Fibroblast of pulmonary artery (primary cell): ENCODE measurements at places on chromosomes 1 and 21.

DNA sequence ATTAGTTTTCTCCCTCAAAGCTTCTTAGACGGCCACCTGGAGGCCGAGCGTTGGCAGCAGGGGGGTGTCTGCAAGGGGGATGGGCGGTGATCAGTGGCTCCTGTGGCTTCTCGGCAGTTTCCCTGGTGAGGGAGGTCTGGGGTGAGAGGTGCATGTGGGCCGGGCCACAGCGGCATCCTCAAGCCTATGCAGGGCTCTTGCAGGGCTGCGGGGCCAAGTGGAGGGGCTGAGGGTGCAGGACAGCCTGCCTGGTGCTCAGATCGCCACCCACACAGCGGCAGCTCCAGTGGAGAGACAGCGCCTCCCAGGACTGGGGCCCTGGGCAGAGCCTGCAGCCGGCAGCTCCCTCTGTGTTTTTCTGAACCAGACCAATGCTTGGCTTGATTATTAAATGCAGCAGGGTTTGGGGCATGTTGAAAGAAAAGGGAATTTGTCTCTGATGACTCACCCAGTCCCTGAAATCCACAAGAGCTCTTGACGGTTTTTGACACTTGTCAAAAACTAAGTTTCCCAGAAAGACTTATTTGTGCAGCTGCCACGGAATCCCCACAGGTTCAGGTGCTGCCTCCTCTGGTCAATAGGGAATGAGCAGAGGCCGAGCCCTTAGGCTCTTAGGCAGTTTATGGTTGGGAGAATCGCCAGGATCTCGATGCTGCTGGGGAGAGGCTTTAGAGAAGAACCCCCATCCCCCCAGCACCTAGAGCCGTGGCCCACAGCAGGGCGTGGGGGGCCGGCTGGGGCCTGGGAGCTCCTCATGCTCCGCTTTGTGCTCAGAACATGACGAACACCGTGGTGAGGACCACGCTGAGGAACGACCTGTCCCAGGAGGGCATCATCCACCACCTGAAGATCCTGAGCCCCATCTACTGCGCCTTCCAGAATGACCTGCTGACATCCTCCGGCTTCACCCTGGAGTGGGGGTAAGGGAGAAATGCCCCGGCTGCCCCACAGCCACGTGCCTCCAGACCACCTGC is 54.7 kb downstream of the UMODL1 start:
- peak; percentile 43 for DNase-seq

DNA sequence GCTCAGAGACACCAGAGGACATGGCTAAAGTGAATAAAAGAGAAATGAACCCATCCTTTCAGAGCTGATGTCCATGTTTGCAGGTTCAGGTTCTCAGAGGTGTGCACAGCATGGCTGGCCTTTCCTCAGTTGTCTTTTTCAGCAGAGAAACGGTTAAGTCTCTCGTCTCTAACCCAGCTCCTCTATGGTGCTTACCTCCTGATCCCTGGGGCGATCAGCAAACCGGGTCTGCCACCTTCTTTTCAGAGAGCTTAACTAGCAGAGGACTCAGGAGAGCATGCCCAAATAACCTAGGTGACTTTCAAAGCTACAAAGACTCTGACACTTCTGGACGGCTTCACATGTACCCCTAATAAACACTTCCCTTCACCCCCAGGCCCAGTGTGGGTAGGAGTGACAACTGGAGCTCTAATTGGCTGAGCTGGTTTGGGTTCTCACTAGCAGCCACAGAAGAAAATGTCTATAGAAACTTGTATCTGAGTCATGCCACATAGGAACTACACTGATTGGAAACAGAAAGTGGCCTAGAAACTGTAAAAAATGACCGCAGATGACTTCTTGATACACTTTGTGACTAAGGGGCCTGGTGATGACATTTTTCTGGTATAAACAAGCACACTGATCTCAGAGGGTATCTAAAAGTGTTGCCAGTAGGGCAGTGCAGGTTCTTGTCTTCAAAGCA is at the start of gene AIM2:
AIM2 (minus strand) TSS at position 329 of the 682 bp plus-strand sequence. CDS start 3,267 bp downstream, outside the sequence.
- DNase-seq = no peak

GRCh38 chr1:113782406-113782805 is 23.1 kb upstream of the PHTF1 start:
- peak; percentile 11 for DNase-seq

DNA sequence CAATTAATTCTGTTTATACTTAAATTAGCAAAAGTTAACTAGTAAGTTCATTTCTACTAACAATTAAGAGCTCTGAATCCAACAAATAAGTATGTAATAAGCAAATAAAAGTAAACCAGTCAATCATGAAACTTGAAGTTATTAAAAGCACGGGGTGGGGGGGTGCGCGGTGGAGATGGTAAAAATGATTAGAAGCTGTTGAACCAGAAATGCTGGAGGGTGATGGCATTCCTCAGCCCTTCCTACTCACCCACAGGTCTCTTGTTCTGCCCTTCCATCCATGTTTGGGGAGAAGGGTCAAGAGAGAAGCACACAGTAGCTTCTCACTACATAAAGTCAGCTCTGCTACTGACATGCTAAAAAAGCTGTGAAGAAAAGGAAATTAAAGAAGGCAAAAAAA is 63.5 kb downstream of the AKT3 start:
- DNase-seq = no peak

GRCh38 chr1:41751804-41752513 is 166.8 kb downstream of the HIVEP3 start:
- peak; percentile 74 for DNase-seq

- no peak for DNase-seq
These were observed 34.1 kb downstream of the EGLN1 start for GRCh38 chr1:231387770-231388669.

GRCh38 chr1:156291226-156292061 is 4.0 kb downstream of the GLMP start:
- peak; percentile 77 for DNase-seq

GRCh38 chr21:14688412-14688811 is 142.3 kb upstream of the SAMSN1 start:
- no peak for DNase-seq

DNA sequence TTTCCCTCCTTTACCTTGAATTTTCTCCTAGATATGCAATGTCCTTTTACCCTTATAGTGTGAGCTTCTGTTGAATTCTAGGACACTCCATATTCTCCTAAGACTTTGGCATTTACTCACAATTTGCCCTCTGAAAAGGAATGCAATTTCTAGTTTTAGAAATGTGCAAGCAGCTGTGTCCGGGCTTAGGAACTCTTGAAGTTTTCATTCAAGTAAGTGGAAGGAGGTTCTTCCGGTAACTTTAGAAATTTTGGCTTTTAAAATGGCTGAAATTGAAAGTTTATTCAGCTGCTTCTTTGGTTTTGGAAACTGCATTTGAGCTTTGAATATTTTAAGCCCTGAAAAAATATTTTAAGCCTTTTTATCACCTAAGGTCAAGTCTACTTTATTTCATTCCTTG is 56.3 kb downstream of the DPH5 start:
- DNase-seq = no peak

- no peak for DNase-seq
These were observed 4.7 kb upstream of the TSNAX start for GRCh38 chr1:231523816-231524215.

GRCh38 chr1:154418062-154418921 is 13.1 kb downstream of the IL6R start:
- DNase-seq = peak; percentile 40

GRCh38 chr1:110136911-110137310 is 13.4 kb upstream of the SLC6A17 start:
- no peak for DNase-seq

GRCh38 chr21:31731056-31731856 is 662 bp downstream of the SCAF4 start:
- DNase-seq = peak; percentile 42

DNA sequence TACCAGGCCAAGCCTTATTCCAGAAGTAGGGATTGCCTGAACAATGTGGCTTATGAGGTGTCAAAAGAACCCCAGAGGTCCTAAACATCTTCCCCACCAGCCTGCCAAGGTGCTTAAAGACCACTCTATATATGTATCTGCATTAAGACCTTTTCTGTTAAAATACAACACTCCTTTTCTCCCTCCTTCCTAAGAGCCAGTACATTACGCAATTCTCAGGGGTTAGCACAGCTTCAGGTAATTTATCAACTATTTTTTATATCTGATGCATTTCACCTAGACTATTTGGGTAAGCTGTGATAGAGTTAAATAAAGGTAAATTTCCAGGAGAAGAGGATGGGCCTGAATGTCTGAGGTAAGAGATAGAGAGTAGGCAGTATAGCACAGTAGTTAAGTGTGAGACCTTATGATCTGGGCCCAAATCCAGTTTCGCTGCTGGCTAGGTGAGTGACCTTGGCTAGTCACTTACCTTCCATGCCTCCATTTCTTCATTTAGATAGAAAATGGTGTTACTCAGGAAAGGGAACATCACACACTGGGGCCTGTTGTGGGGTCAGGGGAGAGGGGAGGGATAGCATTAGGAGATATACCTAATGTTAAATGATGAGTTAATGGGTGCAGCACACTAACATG is 5.1 kb upstream of the CCN1 start:
- no peak for DNase-seq

DNA sequence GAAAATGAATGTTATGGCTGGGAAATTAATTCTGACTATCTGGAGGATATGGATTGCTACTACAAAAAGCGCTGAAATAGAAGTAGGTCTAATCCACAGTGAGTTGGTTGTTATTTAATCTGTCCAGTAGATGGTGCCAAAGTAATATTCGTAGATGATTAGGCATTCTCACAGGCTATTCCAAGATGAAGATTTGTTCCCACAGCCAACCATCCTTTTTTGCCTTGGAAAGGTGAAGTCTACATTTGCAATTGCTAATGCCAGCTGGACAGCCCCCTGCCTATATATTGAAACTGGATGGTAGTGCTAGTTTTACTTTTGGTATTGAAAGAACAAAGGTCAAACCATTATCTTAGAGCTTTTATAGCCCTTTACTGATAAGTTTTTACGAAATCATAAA is 43.8 kb downstream of the RBM11 start:
- peak; percentile 78 for DNase-seq

- no peak for DNase-seq
These were observed 4.5 kb upstream of the SPAG17 start for GRCh38 chr1:118189564-118189963.

GRCh38 chr1:153614906-153615305 is 1.2 kb downstream of the S100A14 start:
- DNase-seq = no peak

GRCh38 chr1:25505656-25506385 is 37.6 kb upstream of the LDLRAP1 start:
- DNase-seq = no peak

DNA sequence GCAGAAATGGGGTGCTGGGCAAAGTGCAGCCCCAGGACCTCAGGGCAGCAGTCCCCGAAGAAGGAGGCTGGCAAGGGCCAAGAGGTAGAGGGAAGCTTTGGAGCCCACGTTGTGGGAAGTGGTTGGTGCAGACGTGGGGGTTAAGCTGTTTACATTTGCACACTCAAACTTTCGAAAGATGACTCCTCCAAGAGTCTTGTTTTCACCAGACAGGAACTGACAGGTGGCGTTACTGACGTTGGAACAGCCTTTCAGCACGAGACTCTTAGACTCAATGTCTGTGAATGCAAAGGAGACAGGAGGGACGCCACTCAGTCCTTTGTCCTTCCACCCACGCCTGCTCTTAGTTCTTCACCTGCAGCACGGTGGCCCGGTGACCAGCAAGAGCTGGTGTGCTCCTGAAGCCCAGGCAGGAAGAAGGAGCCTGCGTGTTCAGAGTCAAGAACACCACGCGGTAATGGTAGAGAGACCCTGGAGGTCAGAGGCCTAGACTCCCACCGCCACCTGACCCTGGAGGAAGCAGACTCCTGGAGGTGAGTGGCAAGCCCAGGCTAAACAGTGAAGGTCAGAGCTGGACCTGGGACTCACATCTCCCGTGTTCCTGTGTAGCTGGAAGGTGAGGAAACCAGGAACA is 15.9 kb downstream of the LYPD8 start:
- DNase-seq = no peak

GRCh38 chr1:14707531-14708445 is 109.3 kb downstream of the KAZN start:
- no peak for DNase-seq

DNA sequence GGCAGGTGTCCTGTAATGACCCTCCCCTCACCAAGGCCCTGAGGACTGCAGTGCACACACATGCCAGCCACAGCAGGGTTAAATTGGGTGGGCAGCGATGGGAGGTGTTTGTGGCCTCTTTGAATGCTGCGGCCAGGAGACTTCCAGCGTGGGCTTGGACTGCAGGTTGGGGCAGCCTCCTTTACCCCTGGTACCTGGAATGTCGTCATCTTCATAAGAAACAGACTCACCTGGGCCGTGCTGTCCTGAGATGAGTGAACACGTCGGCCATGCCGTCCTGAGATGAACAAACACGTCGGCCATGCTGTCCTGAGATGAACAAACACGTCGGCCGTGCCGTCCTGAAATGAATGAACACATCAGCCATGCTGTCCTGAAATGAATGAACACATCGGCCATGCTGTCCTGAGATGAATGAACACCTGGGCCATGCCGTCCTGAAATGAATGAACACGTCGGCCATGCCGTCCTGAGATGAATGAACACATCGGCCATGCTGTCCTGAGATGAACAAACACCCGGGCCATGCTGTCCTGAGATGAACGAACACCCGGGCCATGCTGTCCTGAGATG is 50.1 kb upstream of the COL6A1 start:
- DNase-seq = no peak

- no peak for DNase-seq
These were observed 6.0 kb downstream of the CLSTN1 start for GRCh38 chr1:9817734-9818133.

DNA sequence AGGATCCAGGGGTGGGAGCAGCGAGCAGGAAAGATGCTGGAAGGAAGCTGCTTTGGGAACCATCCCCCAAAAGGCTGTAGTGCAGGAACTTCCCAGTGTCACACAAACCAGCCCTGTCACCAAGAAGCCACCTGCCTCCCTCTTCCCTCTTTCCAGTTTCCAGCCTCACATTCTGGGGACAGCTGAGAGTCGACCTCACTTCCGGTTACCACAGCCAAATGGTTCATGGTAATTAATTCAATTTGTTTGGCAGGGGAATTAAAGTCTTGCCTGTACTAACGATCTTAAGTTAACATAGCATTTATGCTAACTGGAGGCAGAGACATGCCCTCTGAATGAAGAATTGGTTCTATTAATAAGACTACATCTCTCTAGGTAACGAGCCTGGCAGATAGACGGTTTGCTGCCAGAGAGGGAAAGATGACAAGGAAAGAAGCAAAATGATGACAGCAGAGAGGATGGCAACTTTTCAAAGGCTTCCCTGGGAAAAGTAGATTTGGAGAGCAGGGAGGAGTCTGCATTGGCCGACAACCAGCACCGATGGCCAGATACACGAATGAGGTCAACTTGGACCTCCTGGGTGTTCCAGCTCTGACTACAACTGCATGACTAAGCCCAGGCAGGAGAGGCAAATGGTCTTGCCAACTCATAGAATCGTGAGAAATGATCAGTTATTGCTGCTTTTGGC is 64.1 kb downstream of the TMCO4 start:
- DNase-seq = peak; percentile 92

DNA sequence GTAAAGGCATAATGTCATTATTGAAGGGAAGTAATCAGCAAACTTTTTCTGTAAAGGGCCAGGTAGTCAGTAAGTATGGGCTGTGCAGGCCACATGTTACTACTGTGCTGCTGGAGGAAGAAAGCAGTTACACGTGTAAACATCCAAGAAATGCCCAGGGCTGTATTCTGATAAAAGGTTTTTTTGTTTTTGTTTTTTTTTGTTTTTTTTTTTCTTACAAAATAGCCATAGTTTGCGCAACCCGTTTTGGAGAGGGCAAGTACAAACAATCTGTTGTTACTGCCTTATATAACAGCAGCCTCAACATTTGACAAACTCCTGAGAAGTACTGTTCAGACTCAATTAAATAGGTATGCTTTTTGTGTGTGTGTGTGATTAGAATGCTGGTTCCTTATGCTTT is 26.7 kb upstream of the MTMR11 start:
- DNase-seq = peak; percentile 47
